ENCODE measurements at places on chromosomes 13 and 19.

- DNase-seq = peak; percentile 88
These were observed at the start of gene FSD1 for GRCh38 chr19:4304538-4305256. FSD1 (plus strand) TSS chr19:4304598; CDS start chr19:4304747, 149 bp downstream.

GRCh38 chr13:39362652-39363381, 240.2 kb downstream of the LHFPL6 start:
- DNase-seq = no peak

DNA sequence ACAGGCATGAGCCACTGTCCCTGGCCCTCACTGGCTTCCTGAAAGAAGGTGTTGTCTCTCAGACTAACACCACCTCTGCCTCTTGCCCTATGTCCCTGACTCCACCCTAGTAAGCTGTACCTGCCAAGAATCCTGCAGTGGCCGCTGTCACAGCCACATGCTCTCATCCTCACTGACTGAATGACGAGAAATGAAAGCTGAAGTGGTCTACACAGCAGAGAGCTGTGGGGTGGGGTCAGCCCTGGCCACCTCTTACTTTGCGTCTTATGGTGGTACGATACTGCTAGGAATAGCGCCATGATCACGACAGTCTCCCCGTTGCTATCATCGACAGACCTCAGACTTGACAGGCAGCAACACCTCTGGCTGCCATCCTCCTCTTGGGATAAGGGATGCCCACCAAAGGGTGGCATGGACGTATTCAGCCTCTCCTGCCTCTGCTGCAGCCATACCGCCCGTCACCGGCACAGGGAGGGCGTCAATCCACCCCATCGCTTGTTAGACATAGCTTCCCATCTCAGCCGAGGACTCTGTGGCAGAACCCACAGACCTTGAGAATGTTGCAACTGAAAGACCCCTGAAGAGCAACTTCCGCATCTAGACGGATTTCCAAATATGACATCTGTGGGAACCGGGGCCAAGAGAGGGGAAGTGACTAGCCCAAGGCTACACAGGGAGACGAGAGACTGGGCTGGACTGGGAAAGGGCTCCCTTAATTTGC, 809 bp downstream of the MYO1F start:
- peak; percentile 42 for DNase-seq

- no peak for DNase-seq
These were observed 121.0 kb downstream of the KLF5 start for GRCh38 chr13:73179650-73180274.

DNA sequence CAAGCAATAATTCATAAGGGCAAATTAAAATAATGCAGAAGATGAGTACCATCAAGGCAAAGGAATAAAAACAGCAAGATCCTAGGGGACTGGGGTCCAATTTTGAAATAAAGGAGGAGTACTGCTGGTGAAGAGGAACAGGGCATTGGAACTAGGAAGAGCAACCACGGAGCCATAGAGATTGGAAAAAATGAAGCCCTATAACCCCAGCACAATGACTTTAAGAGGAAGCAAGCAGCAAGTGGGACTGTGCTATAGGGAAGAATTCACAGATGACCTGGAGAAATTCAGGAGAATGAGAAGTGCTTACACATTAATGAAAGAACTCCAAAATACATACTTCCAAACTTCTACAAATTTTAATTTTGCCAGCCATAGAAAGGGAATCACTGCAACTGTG, 44.9 kb upstream of the ITM2B start:
- DNase-seq = no peak
